Cortex of kidney (tissue), 1 donor: ENCODE measurements at places on chromosomes 13 and 19.

- DNase-seq = no peak
Observed at GRCh38 chr13:90773681-90774080, 573.8 kb upstream of the MIR17HG start.

GRCh38 chr13:50123862-50124535 lies 108.8 kb downstream of the KCNRG start:
- peak; percentile 77 for DNase-seq

- DNase-seq = no peak
Observed at GRCh38 chr13:20685092-20685491, 18.4 kb upstream of the IL17D start.

GRCh38 chr13:31385540-31385939 lies 185.8 kb downstream of the B3GLCT start:
- DNase-seq = no peak

- DNase-seq = no peak
Observed at GRCh38 chr13:84430446-84430845, 548.2 kb upstream of the SLITRK1 start.

GRCh38 chr13:45683701-45684100 lies 18.4 kb upstream of the CBY2 start:
- DNase-seq = no peak

- no peak for DNase-seq
Observed at GRCh38 chr13:72062566-72062965, 195.6 kb upstream of the DACH1 start.

DNA sequence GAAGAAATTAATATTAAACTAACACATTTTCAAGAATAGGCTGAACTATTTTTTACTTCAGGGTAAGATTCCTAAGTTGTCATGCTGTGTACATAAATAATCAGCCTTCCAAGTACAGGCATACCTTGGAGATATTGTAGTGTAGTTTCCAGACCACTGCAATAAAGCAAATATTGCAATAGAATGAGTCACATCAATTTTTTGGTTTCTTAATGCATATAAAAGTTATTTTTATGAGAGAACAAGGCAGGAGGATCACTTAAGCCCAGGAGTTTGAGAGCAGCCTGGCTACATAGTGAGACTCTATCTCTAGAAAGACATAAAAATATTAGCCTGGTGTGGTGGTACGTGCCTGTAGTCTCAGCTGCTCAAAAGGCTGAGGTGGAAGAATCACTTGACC lies 511.5 kb downstream of the UQCRFS1 start:
- DNase-seq = no peak

DNA sequence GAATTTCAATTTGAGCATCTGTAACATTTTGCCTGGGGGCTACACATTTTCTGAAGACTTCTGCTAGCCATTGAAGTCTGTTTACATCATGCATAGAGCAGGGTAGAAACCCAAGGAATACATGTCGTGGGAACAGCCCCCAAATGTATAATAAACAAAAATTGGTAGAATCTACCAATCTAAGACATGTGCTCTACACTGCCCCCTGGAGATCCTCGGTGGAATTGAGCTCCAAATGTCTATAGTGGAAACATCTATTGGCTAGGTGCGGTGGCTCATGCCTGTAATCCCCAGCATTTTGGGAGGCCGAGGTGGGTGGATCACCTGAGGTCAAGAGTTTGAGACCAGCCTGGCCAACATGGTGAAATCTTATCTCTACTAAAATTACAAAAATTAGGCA lies 57.3 kb downstream of the MBD3L2B start:
- DNase-seq = no peak

- no peak for DNase-seq
Observed at GRCh38 chr13:110680852-110681251, 25.1 kb downstream of the CARS2 start.

DNA sequence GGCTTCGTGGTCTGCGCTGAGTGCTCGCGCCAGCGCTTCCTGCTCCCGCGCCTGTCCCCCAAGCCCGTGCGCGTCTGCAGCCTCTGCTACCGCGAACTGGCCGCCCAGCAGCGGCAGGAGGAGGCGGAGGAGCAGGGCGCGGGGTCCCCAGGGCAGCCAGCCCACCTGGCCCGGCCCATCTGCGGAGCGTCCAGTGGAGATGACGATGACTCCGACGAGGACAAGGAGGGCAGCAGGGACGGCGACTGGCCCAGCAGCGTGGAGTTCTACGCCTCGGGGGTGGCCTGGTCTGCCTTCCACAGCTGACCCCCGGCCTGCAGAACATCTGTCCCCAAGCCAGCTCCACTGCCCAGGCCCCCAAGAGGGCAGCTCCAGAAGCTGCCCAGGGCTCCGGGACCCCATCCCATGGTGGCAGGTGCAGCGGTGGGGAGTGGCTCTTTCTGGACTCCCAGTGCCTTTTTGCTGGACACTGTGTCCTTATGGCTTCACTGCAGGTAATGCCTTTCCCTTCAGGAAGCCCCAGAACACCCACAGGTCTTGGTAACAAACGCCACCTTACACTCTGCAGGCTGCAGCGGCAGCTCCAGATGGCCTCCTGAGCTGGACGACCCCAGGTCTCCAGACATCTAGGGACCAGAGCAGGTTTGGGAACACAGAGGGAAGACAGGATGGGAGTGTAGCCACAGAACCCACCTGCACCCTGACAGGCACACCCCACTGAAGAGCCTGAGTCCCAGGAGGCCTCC lies 9.3 kb downstream of the PLEKHF1 start:
- DNase-seq = no peak

- DNase-seq = no peak
Observed at GRCh38 chr13:95195146-95195545, 106.1 kb downstream of the ABCC4 start.

DNA sequence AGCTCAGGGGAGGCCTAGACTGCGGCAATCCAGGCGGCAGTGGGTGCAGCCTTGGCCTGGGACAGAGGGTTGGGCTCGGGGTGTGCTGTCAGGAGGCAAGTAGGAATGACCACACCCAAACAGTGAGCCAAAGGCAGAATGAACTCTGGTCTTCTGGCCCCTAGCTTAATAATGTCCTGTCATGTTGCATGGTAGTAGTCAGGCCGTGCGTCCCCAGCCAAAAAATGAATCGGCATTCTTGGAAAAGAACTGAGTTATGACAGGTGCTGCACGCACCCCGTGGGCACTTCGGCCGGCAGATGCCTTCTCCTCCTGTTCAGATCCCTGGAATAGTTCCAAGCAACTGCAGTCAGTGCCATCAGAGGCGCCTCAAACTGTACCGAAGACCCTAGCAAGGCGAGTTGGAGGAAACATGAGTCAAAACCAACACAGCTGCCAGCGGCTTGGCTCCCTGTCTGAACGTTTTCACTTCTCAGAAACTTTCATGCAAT lies 55.9 kb downstream of the ATP7B start:
- DNase-seq = no peak

- DNase-seq = no peak
Observed at GRCh38 chr19:5691822-5692722, 2.0 kb downstream of the RPL36 start.

DNA sequence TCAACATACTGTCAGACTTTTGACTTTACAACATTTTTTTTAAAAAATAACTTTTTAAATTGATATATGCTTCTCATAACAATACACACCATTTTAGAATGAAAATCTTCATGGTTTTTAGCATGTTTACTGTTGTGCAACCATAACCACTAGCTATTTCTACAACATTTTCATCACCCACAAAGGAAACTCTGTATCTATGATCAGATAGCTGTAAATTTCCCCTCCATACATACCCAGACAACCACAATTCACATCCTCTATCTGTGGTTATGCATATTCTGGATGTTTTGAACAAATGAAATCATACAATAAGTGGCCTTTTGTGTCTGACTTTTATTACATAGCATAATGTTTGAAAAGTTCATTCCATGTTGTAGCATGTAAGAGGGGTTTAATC lies 1666.0 kb downstream of the EFNB2 start:
- DNase-seq = no peak

DNA sequence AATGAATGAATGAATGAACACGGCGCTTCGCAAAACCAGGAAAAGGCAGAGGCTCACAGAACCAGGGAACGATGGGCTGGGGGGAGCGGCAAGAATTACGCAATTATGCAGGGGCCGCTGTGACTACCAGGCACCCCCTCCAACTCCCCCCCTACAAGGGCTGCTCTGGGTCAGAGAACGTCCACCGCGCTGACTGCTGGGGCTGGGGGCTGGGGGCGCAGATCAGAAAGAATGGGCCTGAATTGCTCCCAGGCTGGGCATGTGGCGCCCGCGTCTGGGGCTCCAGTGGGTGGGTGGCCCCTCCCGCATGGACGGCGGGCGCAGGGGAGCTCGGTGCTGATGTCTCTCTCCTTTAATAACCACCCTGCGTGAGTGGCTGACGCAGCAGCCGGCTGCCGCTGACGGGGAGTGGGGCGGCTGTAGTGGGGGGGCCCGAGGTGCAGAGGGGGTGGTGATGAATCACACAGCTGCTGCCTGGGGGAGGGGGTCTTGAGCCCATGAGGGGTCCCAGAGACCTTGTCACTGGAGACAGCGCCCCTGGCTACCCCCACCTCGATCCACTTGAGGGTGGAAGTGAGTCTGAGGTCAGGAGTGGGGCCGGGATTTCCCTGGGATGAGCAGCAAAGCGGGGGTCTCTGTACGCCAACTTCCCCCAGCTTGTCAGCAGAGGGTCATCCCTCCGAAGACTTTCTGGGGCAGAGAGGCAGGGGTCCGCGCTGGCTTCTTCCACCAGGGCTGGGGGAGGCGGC lies 1.5 kb upstream of the CIRBP start:
- no peak for DNase-seq

DNA sequence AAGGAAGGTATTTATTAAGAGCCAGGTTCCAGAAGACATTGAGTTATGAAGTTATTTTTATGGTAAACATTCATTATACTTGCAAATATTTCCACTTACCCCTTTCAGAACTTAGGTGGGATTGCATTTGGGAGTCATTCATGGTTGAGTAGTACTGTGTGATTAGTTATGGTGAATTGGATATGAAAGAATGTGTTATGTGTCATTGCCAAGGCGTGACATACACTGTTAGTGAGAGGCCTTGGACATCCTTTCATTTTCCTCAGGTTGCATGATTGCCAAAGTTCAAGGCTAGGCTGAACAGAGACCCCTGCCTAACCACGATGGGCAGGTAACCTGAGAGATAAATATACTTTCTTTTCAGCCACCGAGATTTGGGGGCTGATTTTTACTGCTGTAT lies 40.9 kb upstream of the MYO16 start:
- no peak for DNase-seq

DNA sequence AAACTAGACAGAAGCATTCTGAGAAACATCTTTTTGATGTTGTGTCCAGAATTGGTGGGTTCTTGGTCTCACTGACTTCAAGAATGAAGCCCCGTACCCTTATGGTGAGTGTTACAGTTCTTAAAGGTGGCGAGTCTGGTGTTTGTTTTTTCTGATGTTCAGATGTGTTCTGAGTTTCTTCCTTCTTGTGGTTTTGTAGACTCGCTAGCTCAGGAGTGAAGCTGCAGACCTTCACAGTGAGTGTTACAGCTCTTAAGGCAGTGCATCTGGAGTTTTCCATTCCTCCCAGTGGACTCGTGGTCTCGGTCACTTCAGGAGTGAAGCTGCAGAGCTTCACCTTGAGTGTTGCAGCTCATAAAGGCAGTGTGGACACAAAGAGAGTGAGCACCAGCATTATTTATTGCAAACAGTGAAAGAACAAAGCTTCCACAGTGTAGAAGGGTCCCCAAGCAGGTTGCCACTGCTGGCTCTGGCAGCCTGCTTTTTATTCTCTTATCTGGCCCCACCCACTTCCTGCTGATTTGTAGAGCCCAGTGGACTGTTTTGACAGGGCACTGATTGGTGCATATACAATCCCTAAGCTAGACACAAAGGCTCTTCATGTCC lies 1820.8 kb downstream of the UQCRFS1 start:
- DNase-seq = no peak

DNA sequence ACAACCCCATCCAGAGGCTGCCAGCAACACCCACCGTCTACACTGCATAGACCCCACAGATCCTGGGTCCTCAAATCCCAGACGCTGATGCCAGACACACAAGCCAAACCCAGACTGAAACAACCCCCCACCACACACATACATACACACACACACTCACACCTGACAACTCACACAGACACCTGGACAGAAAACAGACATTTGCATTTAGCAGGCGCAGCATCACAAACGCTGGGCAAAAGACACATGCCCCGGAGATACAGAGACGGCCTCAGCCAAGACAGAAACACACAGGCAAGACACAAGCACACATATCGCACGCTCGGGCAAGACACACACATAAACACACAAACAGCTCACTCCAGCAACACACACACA lies 1.3 kb downstream of the BBC3 start:
- no peak for DNase-seq
